ENCODE measurements at places on chromosomes 7 and 10.

GRCh38 chr10:123459371-123460091 lies 206.6 kb upstream of the GPR26 start:
- no peak overlapping the region for H3K4me3 ChIP-seq
- H3K27me3 ChIP-seq: no peaks in the 10 kb centered on the region
- DNase-seq: no peak
- H3K4me1 ChIP-seq: no peaks in the 10 kb centered on the region

DNA sequence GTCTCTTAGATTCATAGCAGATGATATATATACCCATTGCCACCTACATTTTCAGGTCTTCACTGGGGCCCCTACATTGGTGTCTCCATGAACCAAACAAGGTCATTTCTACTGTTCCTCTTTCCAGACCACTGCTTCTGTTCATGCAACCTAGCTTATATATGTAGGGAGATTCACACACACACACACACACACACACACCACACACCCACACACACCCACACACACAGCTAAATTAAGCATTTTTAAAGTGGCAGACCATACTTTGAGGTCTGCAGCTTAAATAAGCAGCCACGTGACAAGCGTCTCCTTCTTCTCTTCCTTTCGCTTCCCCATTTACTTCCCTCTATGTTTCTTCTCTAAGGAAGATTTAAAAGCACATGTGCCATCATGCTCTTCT lies 70.0 kb upstream of the CC2D2B start:
- H3K27me3 ChIP-seq: no peaks in the 10 kb centered on the region
- no peaks in the 10 kb centered on the region for H3K4me1 ChIP-seq
- H3K4me3 ChIP-seq: no peak overlapping the region
- H3K27ac ChIP-seq: no peak overlapping the region

GRCh38 chr7:119482671-119483070 lies 790.3 kb upstream of the KCND2 start:
- H3K27ac ChIP-seq: no peak overlapping the region
- H3K4me3 ChIP-seq: no peak overlapping the region
- H3K4me1 ChIP-seq: no peaks in the 10 kb centered on the region
- H3K36me3 ChIP-seq: no peaks in the 10 kb centered on the region

- peaks cover 42% of the 10 kb centered on the region for H3K4me1 ChIP-seq
- H3K36me3 ChIP-seq: no peaks in the 10 kb centered on the region
- H3K4me3 ChIP-seq: peak overlapping the region; percentile 77
- no peaks in the 10 kb centered on the region for H3K27me3 ChIP-seq
- peak overlapping the region; percentile 87 for H3K27ac ChIP-seq
- DNase-seq: no peak
These were observed 256.4 kb downstream of the KIAA1217 start for GRCh38 chr10:24465124-24465874.

- no peak overlapping the region for H3K27ac ChIP-seq
- H3K27me3 ChIP-seq: no peaks in the 10 kb centered on the region
- H3K4me1 ChIP-seq: peaks cover 5% of the 10 kb centered on the region
- H3K36me3 ChIP-seq: no peaks in the 10 kb centered on the region
- no peak for DNase-seq
These were observed 42.1 kb downstream of the TRIM24 start for GRCh38 chr7:138502023-138502767.

- no peak overlapping the region for H3K27ac ChIP-seq
- H3K4me1 ChIP-seq: no peaks in the 10 kb centered on the region
- no peaks in the 10 kb centered on the region for H3K27me3 ChIP-seq
- H3K36me3 ChIP-seq: no peaks in the 10 kb centered on the region
- H3K4me3 ChIP-seq: no peak overlapping the region
These were observed 11.5 kb upstream of the GRIFIN start for GRCh38 chr7:2487586-2488271.

DNA sequence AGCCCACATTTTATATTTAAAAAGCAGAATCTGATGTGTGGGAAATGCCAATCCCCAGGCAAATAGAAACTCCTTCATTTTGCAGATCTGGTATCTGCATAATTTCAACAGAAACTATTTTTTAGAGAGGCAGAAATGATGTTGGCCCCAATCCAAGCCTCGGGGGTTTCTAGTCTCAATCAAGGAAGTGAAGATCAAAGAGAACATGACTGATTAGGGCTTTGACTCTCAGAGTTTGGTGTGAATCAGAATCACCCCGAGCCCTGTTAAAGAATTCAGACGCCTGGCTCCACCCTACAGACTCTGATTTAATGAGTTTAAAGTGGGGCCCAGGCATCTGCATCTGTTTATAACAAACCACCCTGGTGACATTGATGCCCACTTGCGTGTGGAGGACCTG lies 36.7 kb upstream of the UBE2H start:
- no peak overlapping the region for H3K27ac ChIP-seq
- no peak overlapping the region for H3K4me3 ChIP-seq
- H3K4me1 ChIP-seq: peaks cover 3% of the 10 kb centered on the region
- no peak for DNase-seq

DNA sequence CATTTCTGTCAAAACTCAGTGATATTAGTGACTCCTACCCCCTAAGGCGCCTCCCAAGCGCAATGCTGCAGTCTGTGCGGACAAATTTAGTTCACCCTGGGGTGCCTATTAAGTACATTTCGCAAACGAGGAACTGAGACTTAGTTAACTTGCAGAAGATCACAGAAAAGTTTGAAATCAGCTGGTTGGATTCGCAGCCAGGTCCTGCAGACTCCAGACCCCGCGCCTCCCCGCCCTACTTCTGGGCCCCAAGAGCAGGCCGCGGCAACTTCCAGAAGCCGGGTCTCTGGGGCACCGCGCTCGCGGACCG lies 588 bp downstream of the CYREN start:
- H3K4me3 ChIP-seq: peak overlapping the region; percentile 69
- no peak for DNase-seq
- H3K4me1 ChIP-seq: peaks cover 14% of the 10 kb centered on the region
- H3K36me3 ChIP-seq: peaks cover 4% of the 10 kb centered on the region
- H3K27me3 ChIP-seq: no peaks in the 10 kb centered on the region

- H3K36me3 ChIP-seq: no peaks in the 10 kb centered on the region
- DNase-seq: no peak
- H3K4me1 ChIP-seq: no peaks in the 10 kb centered on the region
- H3K4me3 ChIP-seq: no peak overlapping the region
- H3K27ac ChIP-seq: no peak overlapping the region
These were observed 11.4 kb downstream of the BLVRA start for GRCh38 chr7:43769791-43770465.

- no peak overlapping the region for H3K4me3 ChIP-seq
- no peaks in the 10 kb centered on the region for H3K36me3 ChIP-seq
- no peak for DNase-seq
- H3K4me1 ChIP-seq: peaks cover 39% of the 10 kb centered on the region
- no peak overlapping the region for H3K27ac ChIP-seq
- no peaks in the 10 kb centered on the region for H3K27me3 ChIP-seq
These were observed 69.4 kb downstream of the C1GALT1 start for GRCh38 chr7:7251742-7252141.

GRCh38 chr7:94266238-94266644 lies 128.5 kb upstream of the COL1A2 start:
- H3K4me3 ChIP-seq: no peak overlapping the region
- no peaks in the 10 kb centered on the region for H3K4me1 ChIP-seq
- H3K36me3 ChIP-seq: no peaks in the 10 kb centered on the region
- no peak for DNase-seq
- no peak overlapping the region for H3K27ac ChIP-seq
- no peaks in the 10 kb centered on the region for H3K27me3 ChIP-seq

GRCh38 chr7:27774717-27775328 lies 34.9 kb downstream of the TAX1BP1 start:
- H3K27me3 ChIP-seq: no peaks in the 10 kb centered on the region
- no peak for DNase-seq
- peaks cover 7% of the 10 kb centered on the region for H3K36me3 ChIP-seq
- H3K4me1 ChIP-seq: peaks cover 9% of the 10 kb centered on the region
- no peak overlapping the region for H3K4me3 ChIP-seq
- H3K27ac ChIP-seq: no peak overlapping the region

- H3K27me3 ChIP-seq: no peaks in the 10 kb centered on the region
- no peak for DNase-seq
- peaks cover 17% of the 10 kb centered on the region for H3K36me3 ChIP-seq
- H3K4me1 ChIP-seq: peaks cover 47% of the 10 kb centered on the region
- peak overlapping the region; percentile 81 for H3K27ac ChIP-seq
- H3K4me3 ChIP-seq: no peak overlapping the region
These were observed 3.9 kb upstream of the PYROXD2 start for GRCh38 chr10:98418665-98419468.

- H3K4me3 ChIP-seq: no peak overlapping the region
- H3K27ac ChIP-seq: no peak overlapping the region
- no peak for DNase-seq
- H3K4me1 ChIP-seq: no peaks in the 10 kb centered on the region
- H3K27me3 ChIP-seq: no peaks in the 10 kb centered on the region
These were observed 134.0 kb upstream of the NPS start for GRCh38 chr10:127415116-127415515.

DNA sequence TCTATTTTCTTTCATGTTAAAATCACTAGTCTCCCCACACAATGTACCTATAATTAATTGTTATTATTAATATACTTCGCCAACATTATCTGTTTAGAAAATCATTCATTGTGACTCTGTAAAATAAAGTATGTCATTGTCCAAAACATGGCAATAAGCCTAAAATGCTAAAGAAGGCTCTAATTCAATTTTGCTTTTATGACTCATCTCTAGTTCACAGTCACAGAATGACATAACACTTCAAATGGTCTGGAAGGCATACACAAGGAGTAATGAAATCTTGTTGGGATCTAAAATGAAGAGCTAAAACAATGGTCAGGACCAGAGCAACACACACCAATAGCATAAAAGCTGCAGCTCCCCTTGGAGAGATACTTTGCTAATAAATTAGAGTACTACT lies 505.8 kb downstream of the GPAM start:
- DNase-seq: no peak
- H3K4me3 ChIP-seq: no peak overlapping the region
- H3K4me1 ChIP-seq: no peaks in the 10 kb centered on the region
- no peak overlapping the region for H3K27ac ChIP-seq
- H3K36me3 ChIP-seq: no peaks in the 10 kb centered on the region
- no peaks in the 10 kb centered on the region for H3K27me3 ChIP-seq

DNA sequence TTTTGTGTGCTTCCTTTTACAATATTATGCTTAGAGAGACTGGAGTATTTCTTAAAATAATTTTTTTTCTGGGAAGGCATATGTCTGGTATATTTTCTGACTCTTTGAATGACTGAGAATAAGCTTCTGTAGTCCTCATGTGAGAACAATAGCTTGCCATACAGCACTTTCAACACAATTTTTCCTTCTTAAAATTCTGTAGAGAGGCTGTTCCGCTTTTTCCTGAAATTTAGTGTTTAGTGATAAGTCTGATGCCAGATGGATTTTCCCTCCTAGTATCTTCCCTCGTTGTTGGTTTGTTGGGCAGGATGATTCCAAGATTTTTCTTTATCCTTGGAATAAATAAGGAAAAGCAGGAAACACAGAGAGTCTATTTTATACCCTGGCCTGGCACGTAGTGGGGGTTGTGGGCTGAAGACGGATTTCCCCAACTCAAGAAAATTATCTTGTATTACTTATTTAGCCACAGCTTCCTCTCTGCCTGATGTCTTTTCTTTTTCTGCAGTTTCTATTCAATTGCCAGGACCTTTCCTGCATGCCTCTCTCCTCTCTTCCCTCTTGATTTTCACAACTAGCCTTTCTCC lies 111.2 kb downstream of the AOAH start:
- H3K27me3 ChIP-seq: no peaks in the 10 kb centered on the region
- H3K4me3 ChIP-seq: no peak overlapping the region
- H3K4me1 ChIP-seq: no peaks in the 10 kb centered on the region
- DNase-seq: no peak
- H3K27ac ChIP-seq: no peak overlapping the region
- no peaks in the 10 kb centered on the region for H3K36me3 ChIP-seq

GRCh38 chr7:108308903-108309302 lies 147.3 kb downstream of the NRCAM start:
- H3K27me3 ChIP-seq: no peaks in the 10 kb centered on the region
- no peaks in the 10 kb centered on the region for H3K4me1 ChIP-seq
- no peaks in the 10 kb centered on the region for H3K36me3 ChIP-seq
- no peak overlapping the region for H3K4me3 ChIP-seq

GRCh38 chr10:99123336-99123735 lies 112.3 kb downstream of the HPSE2 start:
- DNase-seq: no peak
- no peaks in the 10 kb centered on the region for H3K36me3 ChIP-seq
- no peaks in the 10 kb centered on the region for H3K27me3 ChIP-seq
- H3K4me1 ChIP-seq: no peaks in the 10 kb centered on the region
- H3K4me3 ChIP-seq: no peak overlapping the region

DNA sequence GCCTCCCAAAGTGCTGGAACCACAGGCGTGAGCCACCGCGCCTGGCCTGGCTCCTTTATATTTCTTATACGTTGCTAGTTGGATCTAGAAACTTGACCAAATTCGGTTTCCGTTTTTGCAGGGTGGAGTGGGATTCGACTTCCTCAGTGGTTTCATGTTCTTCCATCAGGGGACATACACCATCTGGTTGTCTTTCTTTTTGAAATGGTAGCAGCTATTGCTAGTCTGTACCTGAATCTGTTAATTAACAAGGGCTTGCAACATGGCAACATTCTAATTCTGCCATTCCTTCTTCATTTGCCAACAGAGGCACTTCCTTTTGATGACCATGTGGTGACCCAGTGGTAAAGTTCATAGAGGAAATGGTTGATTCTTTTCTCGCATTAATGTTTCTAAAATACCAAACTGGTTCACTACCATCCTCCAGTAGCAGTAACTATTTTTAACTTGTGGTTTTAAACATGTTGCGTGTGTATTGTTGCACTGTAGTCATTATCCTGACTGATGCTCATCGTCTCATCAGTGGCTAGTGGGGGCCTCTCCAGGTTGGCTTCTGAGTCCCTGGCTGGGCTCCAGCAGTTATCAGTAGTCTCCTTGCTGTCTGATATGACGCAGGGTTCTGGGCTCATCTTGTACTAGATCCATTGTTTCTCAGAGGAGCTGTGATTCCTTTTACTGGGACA lies 159.2 kb downstream of the RGS10 start:
- no peaks in the 10 kb centered on the region for H3K27me3 ChIP-seq
- H3K4me3 ChIP-seq: no peak overlapping the region

DNA sequence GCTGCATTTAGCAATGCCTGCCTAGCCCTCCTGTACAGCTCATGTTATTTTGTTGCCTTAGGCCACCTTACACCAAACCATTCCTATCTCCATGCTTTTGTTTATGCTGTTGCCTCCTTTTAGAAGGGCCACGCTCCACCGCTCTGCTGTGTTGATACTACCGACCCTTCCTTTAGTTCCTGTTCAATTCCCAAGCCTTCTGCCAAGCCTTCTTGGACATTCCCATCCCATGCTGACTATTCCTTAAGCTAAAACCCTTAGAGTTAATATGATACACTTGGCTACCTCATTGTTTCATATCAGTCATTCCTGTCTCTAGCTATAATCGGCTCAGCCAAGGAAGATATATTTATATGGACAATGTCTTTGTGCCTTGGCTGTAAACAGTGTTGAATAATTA lies 705.5 kb downstream of the LRMDA start:
- no peak for DNase-seq
- no peaks in the 10 kb centered on the region for H3K4me1 ChIP-seq
- no peaks in the 10 kb centered on the region for H3K27me3 ChIP-seq
- H3K27ac ChIP-seq: no peak overlapping the region

GRCh38 chr7:5255832-5256231 lies 26.9 kb upstream of the SLC29A4 start:
- no peak for DNase-seq
- H3K36me3 ChIP-seq: no peaks in the 10 kb centered on the region
- H3K4me1 ChIP-seq: no peaks in the 10 kb centered on the region

Data from liver (tissue), 10 donors.